ENCODE measurements at places on chromosomes 6 and 20.

DNA sequence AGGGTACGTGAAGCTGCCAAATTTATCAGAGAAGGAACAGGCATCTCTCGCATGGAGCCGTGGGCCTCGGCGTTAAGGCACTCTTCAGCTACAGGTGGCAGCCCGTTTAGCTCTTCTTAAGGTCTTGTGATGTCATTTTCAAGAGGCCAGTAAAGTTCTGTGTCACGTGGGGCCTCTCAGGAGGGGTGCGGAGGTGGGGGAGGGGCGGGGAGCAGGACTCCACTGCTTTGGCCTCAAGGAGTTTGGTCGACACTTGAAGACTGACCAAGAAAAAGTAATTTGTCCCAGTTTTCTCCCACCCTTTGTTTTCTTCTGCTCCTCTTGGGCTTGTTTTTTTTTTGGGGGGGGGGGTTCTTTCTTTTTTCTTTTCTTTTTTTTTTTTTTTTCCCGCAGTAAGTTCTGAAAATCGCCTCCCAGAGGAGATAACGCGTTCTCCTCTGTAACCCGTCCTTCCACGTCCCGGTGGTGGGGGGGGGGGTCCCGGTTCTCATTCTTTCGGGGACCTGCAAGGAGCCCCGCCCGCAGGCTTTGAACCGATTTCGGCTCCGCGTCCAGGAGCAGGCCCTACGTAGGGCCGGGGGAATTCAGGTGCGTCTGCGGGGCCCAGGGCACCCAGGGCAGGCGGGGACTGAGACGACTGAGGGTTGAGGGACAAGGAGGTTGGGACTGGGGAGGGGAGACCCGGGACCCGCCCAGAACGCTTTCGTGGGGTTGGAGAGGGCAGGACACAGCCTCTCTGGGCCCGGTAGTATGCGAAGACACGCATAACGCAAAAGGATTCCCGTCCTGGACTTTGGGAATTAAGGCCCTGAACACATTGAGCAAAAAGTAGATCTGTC, 26.0 kb downstream of the GPX6 start:
- peak; percentile 72 for DNase-seq

DNA sequence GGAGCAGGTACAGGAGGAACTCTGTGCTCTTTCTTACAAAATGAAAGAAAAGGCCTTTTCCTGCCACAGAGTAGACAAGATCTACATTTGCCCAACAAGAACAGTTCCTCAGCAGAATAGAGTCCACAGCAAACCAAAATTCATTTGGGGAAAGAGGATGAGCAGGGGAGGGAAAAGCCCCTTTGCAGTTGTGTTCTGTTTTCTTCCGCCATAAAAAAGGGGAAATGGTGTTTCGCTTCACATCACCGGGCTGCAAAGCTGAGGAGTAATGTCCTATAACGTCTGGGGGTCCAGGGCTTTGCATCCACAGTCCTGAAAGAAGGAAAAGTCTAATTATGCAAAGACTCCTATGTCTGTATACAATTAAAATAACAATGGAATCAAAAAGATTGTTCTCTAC, at the start of gene GPR31:
GPR31 (minus strand) TSS at position 118 of the 400 bp plus-strand sequence. CDS start 149 bp downstream, outside the sequence.
- no peak for DNase-seq

DNA sequence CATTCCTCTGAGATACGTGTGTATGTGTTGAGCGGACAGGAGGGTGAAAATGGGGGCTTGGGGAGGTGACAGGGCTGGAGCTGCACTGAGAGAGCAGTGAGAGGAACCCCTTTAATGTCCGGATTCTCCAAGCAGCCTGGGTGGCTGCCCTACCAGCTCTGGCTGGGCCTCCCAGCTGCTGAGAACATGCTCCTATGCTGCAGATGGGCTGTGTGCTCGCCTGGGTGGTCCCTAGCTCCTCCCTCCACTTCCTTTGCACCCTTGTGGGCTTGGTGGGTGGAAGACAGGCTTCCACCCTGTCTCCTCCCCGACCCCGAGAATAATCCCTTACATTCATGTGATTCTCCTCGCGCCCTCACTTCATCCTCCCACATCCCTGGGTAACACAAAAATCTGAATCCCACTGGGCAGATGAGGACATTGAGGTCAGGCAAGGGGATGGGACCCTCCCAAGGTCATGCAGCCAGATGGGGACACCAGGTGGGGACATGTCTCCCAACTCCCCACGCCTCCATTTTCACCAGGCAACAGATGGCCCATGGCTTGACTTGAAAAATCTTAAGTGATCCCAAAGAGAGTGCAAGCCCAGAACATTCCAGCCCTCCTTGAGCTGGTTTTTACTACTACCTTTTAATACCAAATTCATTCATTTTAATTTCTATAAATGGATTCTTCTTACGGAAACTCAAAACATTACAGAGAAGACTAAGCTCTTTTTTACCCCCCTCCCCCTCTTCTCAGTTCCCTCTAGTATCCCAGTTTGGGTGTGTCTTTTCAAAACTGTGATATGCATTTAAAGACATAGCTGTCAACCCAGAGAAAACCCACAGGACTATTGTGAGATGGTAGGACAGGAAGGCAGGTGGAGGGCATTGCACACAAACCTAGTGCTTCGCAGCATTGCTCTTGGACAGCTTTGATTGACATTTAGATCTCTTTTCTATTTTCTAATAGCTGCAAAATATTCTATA, 5.0 kb upstream of the PDRG1 start:
- no peak for DNase-seq

DNA sequence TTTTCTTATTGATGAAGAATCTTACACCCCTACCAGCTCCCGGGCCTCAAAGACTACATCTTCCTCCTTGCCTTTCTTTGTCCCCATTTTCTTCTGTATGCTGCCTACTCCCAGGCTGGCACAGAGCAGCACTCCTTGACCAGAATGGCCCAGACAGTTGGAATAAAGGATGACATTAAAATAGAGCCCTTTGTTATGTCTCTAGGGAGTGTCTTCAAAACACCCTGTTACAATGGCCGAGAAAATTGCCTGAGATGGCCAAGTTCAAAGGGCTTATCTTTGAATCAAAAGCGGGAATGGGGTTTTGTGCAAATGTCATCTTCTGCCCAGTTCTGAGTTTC, 79.0 kb upstream of the TBC1D7 start:
- no peak for DNase-seq

- peak; percentile 47 for DNase-seq
Observed at GRCh38 chr20:9978397-9979004, 56.3 kb upstream of the ANKEF1 start.

- no peak for DNase-seq
Observed at GRCh38 chr6:87807475-87807874, 105.4 kb upstream of the AKIRIN2 start.

- DNase-seq = no peak
Observed at GRCh38 chr6:4017834-4018170, 61.1 kb downstream of the FAM217A start.

DNA sequence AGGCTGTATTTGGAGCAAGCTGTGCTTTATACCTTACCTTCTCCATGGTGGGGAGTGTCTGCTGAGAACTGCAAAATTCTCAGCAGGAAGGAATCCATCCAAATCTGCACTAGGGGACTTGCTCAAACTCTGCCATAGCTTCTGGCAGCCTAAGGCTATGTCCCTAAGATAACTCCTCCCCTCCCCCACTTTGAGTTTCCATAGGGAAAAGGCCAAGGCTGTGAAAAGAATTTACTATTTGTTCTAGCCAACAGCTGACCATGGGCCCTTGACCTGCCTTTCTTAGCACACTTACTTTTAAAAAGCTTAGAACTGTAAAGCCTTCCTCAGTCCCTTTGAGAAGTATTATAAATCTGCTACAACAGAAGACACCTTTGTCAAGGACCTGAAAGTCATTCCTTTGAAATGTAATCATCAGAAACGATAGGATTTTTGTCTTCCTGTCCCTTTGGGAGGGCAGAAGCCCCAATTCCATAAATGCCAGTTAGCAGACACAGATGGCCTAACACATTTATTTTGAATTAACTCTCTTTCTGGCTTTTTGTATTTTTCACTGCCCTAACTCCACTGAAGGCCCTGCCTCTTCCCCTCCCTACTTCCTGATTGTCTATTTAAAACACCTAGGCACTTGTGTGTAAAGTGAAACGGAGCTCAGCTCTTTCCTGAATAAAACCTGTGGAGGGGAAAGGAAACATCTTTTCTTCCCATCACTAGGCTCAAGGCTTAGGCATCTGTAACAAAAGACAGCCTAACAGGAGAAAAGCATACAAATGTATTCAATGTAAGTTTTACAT, 157.1 kb downstream of the AKAP7 start:
- no peak for DNase-seq

- no peak for DNase-seq
Observed at GRCh38 chr6:23370051-23370450, 756.0 kb upstream of the NRSN1 start.

DNA sequence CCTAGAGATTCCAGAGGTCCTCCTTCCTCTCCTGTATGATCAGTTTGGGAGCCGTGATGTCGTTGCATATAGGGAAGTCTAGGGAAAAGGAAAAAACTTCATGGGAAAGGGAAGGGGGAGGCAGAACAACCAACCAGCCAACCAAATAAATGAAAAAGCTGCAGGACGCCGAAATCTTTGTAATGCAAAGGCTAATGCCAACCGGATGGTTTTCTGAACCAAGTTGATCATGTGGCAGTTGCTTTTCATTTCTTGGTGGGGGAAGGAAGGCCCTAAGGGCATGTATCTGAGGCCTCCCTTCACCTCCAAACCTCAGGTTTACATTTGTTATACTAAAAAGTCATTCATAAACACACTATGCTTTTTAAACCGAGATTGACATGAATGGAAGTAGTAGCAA, 167.2 kb downstream of the ARID1B start:
- DNase-seq = no peak

All from neuronal stem cell (in vitro differentiated cells).